ENCODE measurements at places on chromosomes 13 and 19.
A peak's percentile ranks its signal among the peaks of the same experiment; 100 is the strongest.

- no peak for DNase-seq
These were observed 12.9 kb upstream of the IGFL1 start for GRCh38 chr19:46216612-46217011.

GRCh38 chr13:111534751-111535522 is 214.5 kb downstream of the TEX29 start:
- peak; percentile 47 for DNase-seq

DNA sequence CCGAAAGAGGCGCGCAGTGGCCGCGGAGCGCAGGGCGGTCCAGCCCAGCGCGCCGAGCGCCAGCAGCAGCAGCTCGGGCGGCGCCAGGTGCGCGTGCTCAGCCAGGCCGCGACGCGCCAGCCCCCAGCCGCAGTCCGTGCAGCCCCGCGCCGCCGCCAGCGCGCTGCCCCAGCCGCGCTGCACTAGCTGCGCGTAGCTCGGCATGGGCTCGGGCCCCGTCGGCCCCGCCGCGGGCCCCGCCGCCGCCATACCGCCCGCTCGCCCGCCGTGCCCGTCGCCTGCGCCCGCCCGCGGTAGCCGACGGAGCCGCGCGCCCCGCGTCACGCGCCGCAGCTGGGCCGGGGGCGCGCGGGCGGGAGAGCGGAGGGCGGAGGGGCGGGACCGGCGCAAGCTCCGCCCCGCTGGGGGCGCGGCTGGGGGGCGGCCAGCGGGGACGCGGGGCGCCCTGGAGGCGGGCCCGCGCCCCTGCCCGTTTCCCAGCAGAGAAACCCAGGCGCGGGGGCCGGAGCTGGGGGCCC is at the start of gene CERS1:
TSS of gene CERS1 (minus strand) at position 335 of the 518 bp plus-strand sequence. CDS start at position 249, 86 bp downstream.
- peak; percentile 58 for DNase-seq

DNA sequence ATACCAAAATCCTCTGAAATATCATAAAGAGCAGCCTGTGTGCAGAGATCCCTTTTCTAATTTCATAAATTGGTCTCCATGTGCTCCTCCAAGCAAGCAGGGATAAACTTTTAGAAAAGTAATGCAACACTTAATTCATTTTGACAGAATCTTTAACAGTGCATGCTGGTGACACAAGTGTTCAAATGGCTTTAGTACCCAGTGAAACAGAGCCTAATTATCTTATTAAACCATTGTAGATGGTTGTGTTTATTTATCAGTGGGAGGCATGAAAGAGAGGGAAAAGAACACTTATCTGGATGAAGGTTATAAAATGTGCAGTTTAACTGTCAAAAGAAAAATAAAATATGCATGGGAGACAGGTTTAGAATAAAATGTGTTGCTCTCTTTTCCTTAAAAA is 945.0 kb upstream of the PCDH20 start:
- no peak for DNase-seq

DNA sequence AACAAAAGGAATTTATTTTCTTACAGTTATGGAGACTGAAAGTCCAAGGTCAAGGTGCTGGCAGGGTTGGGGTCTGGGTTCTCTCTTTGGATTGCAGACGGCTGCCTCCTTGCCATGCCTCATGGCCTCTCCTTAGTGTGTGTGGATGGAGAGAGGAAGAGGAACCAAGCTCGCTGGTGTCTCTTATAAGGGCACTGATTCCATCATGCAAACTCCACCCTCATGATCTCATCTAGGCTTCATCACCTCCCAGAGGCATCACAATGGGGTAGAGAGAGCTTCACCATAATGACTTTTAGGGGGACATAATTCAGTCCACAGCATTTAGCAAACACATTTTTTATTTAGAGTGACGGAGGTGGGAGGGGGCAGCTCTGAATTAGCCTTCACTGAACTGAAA is 104.9 kb upstream of the ABCC4 start:
- no peak for DNase-seq

GRCh38 chr13:109331011-109331433 is 455.4 kb downstream of the IRS2 start:
- no peak for DNase-seq

DNA sequence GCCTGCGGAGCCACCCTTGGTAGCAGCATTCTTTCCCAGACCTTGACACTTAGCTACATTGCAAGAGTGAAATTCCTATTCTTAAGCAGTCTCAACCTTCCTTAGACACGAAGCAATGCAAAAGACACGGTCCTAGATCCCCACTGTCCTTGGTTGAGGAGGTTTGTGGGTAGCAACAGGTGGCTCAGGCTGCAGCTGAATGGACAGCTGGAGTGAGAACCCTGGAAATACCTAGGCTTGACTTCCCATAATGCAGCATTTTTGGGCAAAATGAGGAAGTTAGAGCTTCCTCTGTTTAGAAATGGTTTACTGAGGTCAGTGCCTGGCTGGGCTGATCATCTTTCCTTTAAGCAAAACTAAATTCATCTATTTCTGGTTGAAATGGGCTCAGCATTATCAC is 296.6 kb downstream of the RFC3 start:
- DNase-seq: no peak

DNA sequence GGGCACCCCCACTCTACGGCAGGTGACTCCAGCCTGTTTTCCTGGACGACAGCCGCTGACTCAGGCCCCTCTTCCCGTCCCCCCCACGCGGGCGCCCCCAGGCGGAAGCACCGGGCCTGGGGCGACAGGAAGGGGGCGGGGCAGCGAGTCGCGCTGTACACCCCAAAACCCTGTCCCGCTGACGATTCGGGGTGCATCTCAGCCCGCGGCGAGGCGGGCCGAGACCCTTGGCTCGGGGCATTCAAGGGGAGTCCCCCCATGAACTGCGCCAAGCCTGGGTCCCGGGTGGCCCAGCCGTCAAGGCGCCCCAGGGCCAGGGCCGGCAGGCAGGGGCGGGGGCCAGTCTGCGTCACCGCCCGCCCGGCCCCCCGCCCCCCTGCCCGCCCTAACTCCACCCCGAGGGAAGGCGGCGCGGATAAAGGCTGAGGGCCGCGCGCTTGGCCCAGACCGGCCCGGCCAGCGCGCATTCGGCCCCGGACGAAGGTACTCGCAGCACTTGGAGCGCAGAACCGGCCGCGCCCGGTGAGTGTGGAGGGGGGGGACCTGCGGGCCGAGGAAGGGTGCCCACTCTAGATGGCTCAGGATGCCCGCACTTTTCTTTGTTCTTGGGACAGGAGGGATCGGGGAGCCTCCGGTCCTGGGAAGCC is at the start of gene MIDN:
TSS of gene MIDN (plus strand) at position 445 of the 647 bp plus-strand sequence. CDS start 1,714 bp downstream, outside the sequence.
- DNase-seq: peak; percentile 72

- DNase-seq: no peak
These were observed 321.1 kb downstream of the MYO16 start for GRCh38 chr13:108950333-108951010.

DNA sequence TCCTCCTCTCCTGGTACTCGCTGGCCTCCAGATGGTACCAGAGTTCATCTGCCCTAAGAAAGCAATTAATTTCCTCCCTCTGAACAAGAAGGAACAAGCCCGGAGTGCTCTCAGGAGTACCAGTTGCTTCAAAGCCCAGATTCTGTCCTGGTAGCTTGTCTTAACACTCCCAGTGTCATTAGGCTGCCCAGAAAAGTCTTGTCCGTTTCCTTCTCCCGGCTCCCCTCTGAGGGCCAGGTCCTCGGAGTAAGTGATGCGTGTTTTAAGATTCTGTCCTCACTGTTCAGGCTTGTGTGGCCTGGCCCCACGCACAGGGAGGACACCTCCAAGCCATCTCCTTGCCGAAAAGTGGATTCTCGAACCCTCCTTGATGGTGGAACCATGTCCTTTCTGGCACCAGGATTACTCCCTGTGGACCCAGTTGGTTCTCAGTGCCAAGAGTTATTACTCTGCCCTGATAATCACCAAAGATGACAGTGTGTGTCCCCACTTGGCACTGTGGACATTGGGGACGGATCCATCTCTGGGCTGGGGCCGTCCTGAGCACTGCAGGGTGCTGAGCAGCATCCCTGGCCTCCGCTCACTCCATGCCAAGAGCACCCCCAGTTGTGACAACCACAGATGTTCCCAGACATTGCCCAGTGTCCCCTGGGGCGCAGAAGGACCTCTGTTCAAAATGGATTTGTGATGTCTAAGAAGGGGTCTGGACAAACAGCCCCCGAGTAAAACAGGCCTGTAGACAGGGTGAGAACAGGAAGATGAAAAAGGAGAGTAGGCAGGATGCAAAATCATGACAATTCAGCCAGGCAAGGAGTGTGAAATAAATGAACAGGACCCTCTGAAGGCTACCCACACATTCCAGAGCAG is 52.4 kb downstream of the RFX2 start:
- no peak for DNase-seq

- DNase-seq: no peak
These were observed 12.5 kb upstream of the ZNF675 start for GRCh38 chr19:23699521-23699860.

GRCh38 chr13:19283836-19284235 is 102.2 kb upstream of the TUBA3C start:
- DNase-seq: no peak

- no peak for DNase-seq
These were observed 7.7 kb downstream of the YIPF2 start for GRCh38 chr19:10920781-10921180.

GRCh38 chr19:58033741-58034476 is at the start of gene ZSCAN1:
Gene ZSCAN1, plus strand, starts transcription at chr19:58034025. Its CDS starts 3,812 bp downstream, at chr19:58037837.
- DNase-seq: no peak

- DNase-seq: no peak
These were observed 76.6 kb upstream of the POMP start for GRCh38 chr13:28582225-28582891.

- DNase-seq: no peak
These were observed 295.5 kb downstream of the KCNRG start for GRCh38 chr13:50310734-50311133.

- no peak for DNase-seq
These were observed 4.9 kb upstream of the BRD4 start for GRCh38 chr19:15337202-15337601.

Data from NCI-H526 (cell line).